ENCODE measurements at places on chromosomes 12 and 14.

- no peak for DNase-seq
These were observed 146.5 kb upstream of the MYL2 start for GRCh38 chr12:111066744-111067437.

GRCh38 chr12:42372154-42372791 is 46.3 kb downstream of the PPHLN1 start:
- peak; percentile 49 for DNase-seq

DNA sequence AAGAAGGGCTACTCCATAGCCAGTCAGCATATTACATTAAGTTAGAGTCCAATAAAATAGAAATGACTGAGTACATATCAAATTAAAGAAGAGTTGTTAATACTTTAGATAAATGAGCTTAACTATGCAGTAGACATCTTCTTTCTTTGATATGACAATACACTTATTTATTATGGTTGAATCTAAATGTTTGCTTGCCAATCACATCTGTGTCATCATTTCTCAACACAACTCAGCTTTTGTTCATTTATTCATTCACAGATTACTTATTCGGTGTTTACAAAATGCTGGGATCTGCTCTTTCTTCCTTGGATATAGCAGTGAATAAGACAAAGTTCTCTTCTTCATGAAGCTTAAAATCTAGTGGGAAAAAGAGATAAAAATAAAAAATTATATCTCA is 614.6 kb upstream of the ATP2B1 start:
- DNase-seq = no peak

GRCh38 chr14:89881839-89882238 is 72.7 kb downstream of the EFCAB11 start:
- DNase-seq = no peak

All from GM12878 (cell line).